ENCODE measurements at places on chromosomes 2 and 18. TPM values are rescaled to one million over a fixed set of nuclear protein-coding genes. Genes with fewer than 3 reads are reported as not detected.

GRCh38 chr2:161102770-161103450, 57.3 kb upstream of the TANK start:
- no peaks in the 10 kb centered on the region for H3K27me3 ChIP-seq
- no peaks in the 10 kb centered on the region for H3K36me3 ChIP-seq
- no peak overlapping the region for H3K4me3 ChIP-seq
- H3K4me1 ChIP-seq, result peaks cover 36% of the 10 kb centered on the region
- H3K27ac ChIP-seq, result no peak overlapping the region

The C2orf15 gene
- total RNA-seq, result 0.56 TPM

DNA sequence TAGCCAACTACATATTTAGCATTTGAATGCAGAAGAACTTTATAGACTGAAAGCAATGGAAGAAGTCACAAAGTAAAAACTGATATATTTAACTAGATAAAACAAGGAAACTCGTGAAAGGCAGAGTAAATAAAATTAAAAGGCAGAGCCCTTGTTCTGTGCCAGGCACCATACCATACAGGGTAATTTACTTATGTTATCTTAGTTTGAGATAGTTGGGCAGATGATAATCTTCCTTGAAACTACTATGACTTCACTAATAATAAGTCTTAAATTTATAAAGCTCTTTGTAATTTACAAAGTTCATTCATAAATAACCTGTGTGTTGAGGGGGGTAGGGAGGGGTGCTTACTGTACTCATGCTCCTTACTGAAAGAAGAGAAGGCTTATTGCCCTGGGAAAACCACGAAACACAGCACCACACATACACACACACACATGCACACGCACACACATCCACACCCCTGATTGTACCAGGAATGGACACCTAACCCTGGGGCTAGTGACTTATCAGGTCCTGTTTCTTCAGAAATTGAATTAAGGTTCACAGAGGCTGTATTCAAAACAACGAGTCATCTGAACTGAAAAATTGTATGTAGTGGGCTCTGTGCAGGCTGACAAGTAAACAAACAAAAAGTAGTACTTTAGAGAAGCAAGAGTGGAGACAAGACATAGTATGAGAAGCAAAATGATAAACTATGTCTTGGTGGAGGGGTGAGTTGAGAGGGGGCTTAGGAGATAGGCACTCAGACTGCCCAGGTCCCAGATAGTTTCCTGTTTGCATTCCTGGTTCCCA, 38.1 kb downstream of the AGFG1 start:
- H3K36me3 ChIP-seq, result no peaks in the 10 kb centered on the region
- no peak overlapping the region for H3K4me3 ChIP-seq
- DNase-seq, result no peak
- no peaks in the 10 kb centered on the region for H3K27me3 ChIP-seq
- no peak overlapping the region for H3K27ac ChIP-seq

GRCh38 chr2:33222309-33222708, 254.1 kb upstream of the RASGRP3 start:
- H3K27ac ChIP-seq, result no peak overlapping the region
- no peaks in the 10 kb centered on the region for H3K4me1 ChIP-seq
- H3K4me3 ChIP-seq, result no peak overlapping the region
- H3K36me3 ChIP-seq, result no peaks in the 10 kb centered on the region
- H3K27me3 ChIP-seq, result no peaks in the 10 kb centered on the region

DNA sequence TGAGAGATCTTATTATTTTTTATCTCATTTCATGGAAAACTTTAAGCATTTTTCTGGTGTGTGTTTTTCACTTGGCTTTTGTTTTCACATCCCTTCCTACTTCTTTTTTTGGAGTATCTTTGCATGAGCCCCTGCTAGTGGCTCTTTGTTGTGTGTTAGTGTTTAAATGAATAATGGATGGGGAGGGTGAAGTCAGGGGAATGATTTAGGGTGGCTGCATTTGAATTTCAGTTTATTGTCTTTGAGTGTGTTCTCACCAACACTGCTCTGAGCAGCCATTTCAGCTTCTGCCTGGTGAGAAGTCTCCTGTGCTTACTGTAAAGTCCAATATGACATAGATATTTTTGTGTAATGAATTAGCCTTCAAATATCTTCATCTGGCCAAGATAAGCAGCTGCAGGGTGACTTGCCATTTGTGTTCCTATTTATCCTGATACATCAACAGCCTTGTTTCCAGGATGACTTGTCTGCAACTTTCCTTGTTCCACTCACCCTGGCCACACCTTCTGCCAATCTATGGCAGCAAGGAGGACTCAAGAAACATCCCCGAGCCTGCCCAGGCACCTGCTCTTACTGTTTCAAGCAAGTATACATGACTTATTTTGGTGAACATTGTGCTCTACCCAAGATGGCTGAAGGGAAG, 182.6 kb downstream of the PDE11A start:
- no peaks in the 10 kb centered on the region for H3K36me3 ChIP-seq
- H3K4me3 ChIP-seq, result no peak overlapping the region
- H3K27me3 ChIP-seq, result no peaks in the 10 kb centered on the region
- H3K27ac ChIP-seq, result no peak overlapping the region

Measured in A673 (cell line).